K562 (cell line): ENCODE measurements at places on chromosomes 11 and 22.

- no peak for DNase-seq
Observed at GRCh38 chr11:93220078-93220477, 22.3 kb upstream of the SLC36A4 start.

- no peak for DNase-seq
Observed at GRCh38 chr11:92364177-92364576, 139.6 kb downstream of the FAT3 start.

DNA sequence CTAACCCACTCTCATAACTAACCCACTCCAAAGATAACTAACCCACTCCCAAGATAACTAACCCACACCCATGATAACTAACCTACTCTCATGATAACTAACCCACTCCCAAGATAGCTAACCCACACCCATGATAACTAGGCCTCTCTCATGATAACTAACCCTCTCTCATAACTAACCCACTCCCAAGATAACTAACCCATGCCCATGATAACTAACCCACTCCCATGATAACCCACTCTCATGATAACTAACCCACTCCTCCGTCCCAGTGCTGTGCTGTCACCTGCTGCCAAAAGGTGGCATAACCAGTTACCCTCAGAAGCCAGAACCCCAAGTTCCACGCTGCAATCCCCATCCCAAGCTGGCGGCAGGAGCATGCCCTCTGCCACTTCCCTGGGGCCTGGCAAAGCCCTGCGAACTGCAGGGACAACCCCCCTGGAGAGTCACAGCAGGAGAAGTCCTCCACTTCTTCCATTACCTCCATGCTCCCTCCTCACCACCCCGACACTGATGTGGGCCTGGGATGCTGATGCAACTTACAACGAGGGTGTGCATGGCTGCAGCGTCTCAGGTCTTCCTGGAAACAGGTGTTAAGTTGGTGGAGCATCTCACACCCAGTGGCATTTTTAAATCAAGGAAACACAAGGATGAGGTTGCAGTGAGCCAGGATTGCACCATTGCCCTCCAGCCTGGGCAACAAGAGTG lies 30.8 kb upstream of the CELSR1 start:
- no peak for DNase-seq

DNA sequence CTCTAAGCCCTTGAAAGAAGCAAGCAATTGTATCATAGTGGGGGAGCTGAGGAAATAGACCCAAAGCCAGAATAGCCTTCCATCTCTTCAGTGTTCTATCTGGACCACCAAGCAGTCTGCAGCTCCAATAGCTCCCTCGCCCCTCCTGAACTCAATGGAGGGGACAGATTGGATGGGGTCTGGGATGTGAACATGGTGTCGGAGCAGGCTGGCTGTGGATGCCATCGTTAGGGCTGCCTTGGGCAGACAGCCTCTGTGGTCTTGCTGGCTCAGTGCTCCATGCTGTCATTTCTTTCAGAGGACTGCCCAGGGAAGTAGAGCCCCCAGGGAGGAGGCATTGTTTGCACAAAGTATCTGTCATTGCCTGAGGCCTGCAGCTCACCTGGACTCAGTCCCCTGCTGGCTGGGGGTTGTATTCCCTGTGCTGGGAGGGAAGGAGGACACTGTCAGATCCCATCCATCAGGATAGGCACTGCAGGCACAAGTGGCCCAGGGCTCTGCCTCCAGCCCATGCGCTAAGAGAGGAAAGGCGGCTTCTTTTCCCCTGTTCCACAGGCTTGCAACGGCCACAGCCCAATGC lies 537.7 kb downstream of the BUD13 start:
- DNase-seq, result no peak

DNA sequence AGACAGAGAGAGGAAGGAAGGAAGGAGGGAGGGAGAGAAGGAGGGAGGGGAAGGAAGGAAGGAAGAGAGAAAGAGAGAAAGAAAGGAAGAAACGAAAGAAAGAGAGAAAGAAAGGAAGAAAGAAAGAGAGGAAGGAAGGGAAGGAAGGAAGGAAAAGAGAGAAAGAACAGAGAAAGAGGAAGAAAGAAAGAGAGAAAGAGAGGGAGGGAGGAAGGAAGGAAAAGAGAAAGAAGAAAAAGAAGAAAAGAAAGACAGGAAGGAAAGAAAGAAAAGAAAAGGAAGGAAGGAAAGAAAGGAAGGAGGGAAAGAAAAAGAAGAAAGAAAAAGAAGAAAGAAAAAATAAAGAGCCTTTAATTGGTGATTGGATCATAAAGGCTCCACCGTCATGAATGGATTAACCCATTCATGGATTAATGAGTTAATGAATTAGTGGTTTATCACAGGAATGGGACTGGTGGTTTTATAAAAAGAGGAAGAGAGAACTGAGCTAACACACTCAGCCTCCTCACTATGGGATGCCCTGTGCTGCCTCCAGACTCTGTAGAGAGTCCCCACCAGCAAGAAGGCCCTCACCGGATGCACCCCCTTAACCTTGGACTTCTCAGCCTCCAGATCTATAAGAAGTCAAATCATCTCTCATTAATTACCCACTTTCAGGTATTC lies 9.0 kb upstream of the PLAAT2 start:
- no peak for DNase-seq

DNA sequence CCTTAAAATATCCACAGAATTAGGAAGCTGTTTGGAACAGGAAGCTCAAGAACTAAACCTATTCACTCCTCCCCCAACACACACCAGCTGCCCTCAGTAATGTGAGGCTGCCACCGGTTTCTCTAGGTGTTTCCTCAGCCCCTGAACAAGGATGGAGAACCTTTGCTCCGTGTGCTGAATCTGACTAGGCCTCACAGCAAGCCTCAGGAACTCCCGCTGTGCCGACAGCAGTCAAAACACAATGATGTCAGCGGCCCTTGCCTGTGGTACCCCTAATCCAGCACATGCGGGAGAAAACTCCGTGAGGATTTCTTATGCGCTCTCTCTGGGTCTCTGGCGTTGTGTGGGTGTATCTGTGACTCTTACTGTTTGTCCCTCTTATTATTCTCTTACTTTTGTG lies 153.3 kb downstream of the EFCAB6 start:
- DNase-seq, result no peak

- DNase-seq, result no peak
Observed at GRCh38 chr11:118149493-118149892, 3.1 kb downstream of the SCN4B start.

DNA sequence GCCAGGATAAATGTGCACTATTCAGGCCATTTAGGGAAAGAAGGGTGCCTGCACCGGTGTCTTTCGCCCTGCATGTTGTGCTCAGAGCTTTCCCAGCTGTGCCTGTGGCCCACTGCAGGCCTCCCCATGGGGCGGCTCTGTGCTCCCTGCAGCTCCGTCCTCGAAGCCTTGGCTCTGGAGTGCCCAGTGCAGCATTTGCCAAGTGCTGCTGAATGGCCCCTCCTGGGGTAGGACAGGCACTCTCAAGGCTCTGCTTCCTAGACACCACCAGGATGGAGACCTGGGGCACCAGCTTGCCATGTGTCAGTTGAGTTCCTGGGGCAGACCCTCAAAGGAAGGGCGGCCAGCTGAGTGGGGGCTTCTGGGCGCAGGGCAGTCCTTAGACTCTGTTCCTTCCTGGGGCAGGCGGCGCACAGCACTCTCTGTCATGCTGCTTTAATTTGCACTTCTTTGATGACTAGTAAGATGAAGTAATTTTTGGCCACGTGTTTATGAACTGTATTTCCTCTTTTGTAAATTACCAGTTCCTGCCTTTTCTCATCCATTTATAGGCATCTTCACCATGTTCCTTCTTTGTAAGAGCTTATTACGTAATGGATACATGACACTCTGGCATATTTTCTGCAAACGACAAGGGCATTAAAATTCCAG lies 32.1 kb upstream of the GNB1L start:
- no peak for DNase-seq
